CD4-positive, alpha-beta T cell (primary cell): ENCODE measurements at places on chromosomes 3 and 15.
A peak's percentile ranks its signal among the peaks of the same experiment; 100 is the strongest.

DNA sequence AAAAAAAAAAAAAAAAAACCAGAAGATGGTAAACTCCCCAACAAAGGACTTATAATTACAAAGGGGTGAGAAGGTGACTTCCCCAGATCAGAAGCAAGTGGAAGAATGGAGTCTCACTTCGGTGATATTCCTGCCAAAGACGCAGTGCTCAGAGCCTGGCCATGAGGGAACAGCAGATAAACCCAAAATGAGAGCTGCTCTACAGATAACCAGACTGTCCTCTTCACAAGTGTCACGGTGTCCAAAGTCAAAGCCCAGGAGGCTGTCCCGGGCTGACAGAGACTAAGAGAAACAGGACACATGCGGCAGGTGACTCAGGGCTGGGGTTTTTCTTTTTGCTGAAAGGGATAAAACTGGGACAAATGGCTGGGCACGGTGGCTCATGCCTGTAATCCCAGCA lies 48.8 kb downstream of the HMCES start:
- DNase-seq, result no peak
- no peaks in the 10 kb centered on the region for H3K4me1 ChIP-seq
- H3K27me3 ChIP-seq, result no peaks in the 10 kb centered on the region
- no peak overlapping the region for H3K27ac ChIP-seq
- no peaks in the 10 kb centered on the region for H3K36me3 ChIP-seq

- DNase-seq, result no peak
- H3K27me3 ChIP-seq, result no peaks in the 10 kb centered on the region
- no peak overlapping the region for H3K27ac ChIP-seq
- H3K4me1 ChIP-seq, result no peaks in the 10 kb centered on the region
These were observed 496.3 kb downstream of the ROBO2 start for GRCh38 chr3:77536038-77536775.

DNA sequence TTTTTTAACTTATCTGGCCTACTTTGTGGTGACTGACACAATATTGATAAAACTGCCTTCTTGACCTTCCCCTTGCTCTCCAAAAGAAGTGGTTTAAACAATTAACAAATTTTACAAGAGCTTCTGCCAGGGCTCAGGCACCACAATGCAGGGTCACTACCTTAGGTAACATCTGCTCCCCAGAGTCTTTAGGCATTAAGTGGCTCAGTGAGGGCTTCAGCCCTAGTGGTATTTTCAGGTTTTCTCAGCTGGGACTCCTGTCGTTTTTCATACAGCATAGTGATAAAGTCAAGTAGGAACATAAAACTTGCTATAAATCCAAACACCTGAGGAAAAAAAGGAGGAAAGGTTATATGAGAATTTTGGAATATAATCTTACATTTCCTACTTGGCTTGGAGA lies 18.9 kb downstream of the CMTM6 start:
- H3K27me3 ChIP-seq, result no peaks in the 10 kb centered on the region
- no peak overlapping the region for H3K27ac ChIP-seq
- no peak overlapping the region for H3K4me3 ChIP-seq
- H3K4me1 ChIP-seq, result no peaks in the 10 kb centered on the region

GRCh38 chr15:58369261-58369701 lies 62.5 kb upstream of the LIPC start:
- H3K36me3 ChIP-seq, result no peaks in the 10 kb centered on the region
- H3K4me3 ChIP-seq, result no peak overlapping the region
- H3K27ac ChIP-seq, result no peak overlapping the region
- H3K27me3 ChIP-seq, result no peaks in the 10 kb centered on the region
- DNase-seq, result peak; percentile 55

GRCh38 chr3:55483196-55484095 lies 3.7 kb downstream of the WNT5A start:
- peaks cover 64% of the 10 kb centered on the region for H3K27me3 ChIP-seq
- H3K4me1 ChIP-seq, result no peaks in the 10 kb centered on the region
- H3K36me3 ChIP-seq, result no peaks in the 10 kb centered on the region
- DNase-seq, result no peak
- H3K27ac ChIP-seq, result no peak overlapping the region

DNA sequence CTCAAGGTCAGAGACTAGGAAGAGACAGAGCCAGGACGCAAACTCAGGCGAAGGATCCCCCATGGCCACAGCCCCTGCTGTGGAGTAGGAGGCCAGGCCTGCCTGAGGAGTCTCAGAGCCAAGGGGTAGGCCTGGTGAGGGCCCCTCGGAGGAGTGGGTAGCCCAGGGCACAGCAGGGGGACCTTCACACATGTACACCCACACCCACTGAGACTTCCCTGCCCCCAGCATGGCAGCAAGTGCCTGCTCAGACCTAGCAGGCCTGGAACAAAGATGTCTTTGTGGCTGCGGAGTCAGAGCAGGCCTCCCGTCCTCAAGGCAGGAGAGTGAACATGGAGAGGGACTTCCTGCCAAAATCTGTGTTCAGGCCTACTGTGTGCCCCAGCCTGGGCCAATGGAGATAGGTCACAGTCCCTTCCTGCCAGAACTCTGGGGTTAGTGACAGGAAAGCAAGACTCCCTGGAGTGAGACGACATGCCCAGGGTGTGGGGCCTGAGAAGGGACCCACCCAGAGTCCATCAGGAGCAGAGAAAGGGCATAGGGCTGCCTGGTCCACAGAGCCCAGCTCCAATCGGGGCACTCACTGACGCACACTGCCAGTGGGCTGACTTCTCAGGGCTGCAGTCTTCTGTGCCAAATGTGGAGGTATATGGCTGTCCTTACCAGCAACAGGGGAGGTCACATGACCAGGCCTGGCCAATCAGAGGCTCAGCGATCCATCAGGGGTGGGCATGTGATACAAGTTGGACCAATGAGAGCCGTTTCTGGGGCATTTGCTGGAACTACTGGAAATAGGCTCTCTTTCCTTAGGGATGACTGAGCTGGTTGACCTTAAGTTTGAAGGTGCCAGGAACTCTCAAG lies 2.3 kb downstream of the GRIP2 start:
- H3K4me1 ChIP-seq, result no peaks in the 10 kb centered on the region
- H3K27ac ChIP-seq, result no peak overlapping the region
- no peak overlapping the region for H3K4me3 ChIP-seq
- no peak for DNase-seq
- H3K36me3 ChIP-seq, result no peaks in the 10 kb centered on the region

DNA sequence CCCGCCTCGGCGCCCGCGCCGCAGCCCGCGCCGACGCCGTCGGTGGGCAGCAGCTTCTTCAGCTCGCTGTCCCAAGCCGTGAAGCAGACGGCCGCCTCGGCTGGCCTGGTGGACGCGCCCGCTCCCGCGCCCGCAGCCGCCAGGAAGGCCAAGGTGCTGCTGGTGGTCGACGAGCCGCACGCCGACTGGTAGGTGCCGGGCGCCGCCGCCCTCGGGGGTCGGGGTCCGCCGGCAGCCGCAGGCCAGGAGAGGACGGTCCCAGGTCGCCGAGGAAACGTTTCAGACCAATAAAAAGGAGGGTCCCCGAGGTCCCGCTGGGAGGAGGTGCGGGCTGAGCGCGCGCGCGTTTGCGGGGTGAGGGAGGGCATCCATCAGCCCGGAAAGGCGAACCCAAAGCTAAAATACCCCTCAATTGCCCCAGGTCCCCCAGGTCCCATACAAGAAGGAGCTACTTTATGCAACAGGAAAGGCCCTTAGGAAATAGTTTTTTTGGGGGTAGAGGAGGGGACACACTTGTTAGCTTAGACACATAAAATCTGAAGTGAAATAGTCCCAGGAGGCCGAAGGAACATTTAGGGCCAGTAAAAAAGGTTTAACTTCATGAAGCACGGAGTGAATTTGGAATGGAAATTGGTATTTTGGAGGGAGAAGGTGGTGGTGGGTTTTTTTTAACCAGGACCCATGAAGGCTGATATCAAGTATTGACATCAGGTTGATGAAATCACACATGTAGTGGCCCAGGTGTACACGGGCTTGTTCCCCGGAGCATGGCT lies 739 bp downstream of the SYN2 start:
- no peak overlapping the region for H3K27ac ChIP-seq
- no peak overlapping the region for H3K4me3 ChIP-seq
- H3K4me1 ChIP-seq, result peaks cover 11% of the 10 kb centered on the region
- H3K36me3 ChIP-seq, result no peaks in the 10 kb centered on the region

DNA sequence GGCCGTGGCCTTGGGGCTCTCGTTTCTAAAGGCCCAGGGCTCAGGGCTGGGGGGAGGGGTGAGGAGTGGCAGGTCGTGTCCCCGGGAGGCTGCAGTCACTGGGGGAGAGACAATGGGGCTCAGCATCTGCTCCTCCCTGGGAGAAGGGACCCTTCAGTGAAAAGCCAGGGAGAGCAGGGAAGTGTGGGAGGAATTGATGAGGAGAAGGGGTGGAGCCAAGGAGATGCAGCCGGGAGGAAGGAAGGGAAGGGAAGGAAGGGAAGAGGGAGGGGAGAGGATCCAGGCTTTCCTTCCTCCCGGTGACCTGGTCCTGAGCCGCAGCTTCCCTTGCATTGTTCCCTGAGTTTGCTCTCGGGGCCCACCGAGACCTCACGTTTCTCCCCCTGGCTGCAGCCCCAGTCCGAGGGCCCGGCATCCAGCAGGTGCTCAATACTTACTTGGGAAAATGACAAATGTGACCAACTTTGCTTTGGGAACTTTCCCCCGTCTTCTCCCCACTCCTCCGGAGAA lies 1.4 kb upstream of the ZNF710 start:
- no peak overlapping the region for H3K27ac ChIP-seq
- H3K27me3 ChIP-seq, result no peaks in the 10 kb centered on the region
- DNase-seq, result no peak
- H3K4me3 ChIP-seq, result no peak overlapping the region

DNA sequence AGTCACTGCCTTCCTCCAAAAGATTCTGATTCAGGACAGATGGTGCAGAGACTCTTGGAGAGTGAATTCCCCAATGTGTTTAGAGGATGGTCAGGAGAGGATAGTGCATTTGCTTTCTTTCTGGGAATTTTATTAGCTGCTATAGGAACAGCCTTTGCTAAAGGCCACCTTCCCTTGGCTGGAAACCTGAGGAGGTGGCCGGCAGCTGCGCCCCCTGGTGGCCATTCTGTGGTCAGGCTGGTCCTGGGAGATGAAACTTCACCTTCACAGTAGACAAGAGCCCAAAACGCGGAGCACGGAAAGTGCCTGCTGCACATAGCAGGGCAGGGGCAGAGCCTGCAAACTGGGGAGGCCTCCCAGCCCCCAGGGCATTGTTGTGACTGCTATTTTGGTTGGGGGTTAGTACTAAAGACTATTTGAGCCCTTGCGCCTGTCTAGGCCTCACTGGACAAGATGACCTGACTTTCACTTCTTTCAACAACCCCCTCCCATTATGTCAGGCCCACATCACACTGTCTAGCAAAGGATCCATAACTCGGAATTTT lies 34.3 kb downstream of the SEC22C start:
- no peak overlapping the region for H3K27ac ChIP-seq
- peak; percentile 60 for DNase-seq
- no peak overlapping the region for H3K4me3 ChIP-seq
- no peaks in the 10 kb centered on the region for H3K27me3 ChIP-seq

GRCh38 chr15:64894395-64895056 lies 17.2 kb upstream of the ANKDD1A start:
- H3K36me3 ChIP-seq, result no peaks in the 10 kb centered on the region
- DNase-seq, result peak; percentile 85
- H3K27ac ChIP-seq, result peak overlapping the region; percentile 97
- H3K27me3 ChIP-seq, result no peaks in the 10 kb centered on the region

GRCh38 chr3:47909607-47910006 lies 106.6 kb downstream of the MAP4 start:
- peaks cover 22% of the 10 kb centered on the region for H3K36me3 ChIP-seq
- no peak for DNase-seq
- H3K4me1 ChIP-seq, result no peaks in the 10 kb centered on the region
- H3K27ac ChIP-seq, result no peak overlapping the region
- H3K27me3 ChIP-seq, result no peaks in the 10 kb centered on the region

DNA sequence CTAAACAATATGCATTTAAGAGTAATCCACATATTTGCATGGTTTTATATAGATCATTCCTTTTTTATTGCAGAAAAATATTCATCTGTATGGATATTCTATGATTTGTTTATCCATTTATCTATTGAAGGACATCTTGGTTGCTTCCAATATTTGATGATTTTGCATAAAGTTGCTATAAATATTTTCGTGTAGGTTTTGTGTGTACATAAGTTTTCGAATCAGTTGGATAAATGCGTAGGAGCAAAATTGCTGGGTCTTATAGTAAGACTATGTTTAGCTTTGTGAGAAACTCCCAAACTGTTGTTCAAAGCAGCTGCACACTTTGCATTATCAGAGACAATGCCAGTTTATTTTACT lies 971.2 kb downstream of the DIPK2A start:
- no peak for DNase-seq
- no peak overlapping the region for H3K27ac ChIP-seq
- no peaks in the 10 kb centered on the region for H3K4me1 ChIP-seq
- H3K4me3 ChIP-seq, result no peak overlapping the region
- no peaks in the 10 kb centered on the region for H3K36me3 ChIP-seq
- H3K27me3 ChIP-seq, result no peaks in the 10 kb centered on the region

- H3K4me3 ChIP-seq, result no peak overlapping the region
- no peak for DNase-seq
- no peak overlapping the region for H3K27ac ChIP-seq
- no peaks in the 10 kb centered on the region for H3K36me3 ChIP-seq
These were observed 154.7 kb upstream of the GOLIM4 start for GRCh38 chr3:168250415-168250861.

DNA sequence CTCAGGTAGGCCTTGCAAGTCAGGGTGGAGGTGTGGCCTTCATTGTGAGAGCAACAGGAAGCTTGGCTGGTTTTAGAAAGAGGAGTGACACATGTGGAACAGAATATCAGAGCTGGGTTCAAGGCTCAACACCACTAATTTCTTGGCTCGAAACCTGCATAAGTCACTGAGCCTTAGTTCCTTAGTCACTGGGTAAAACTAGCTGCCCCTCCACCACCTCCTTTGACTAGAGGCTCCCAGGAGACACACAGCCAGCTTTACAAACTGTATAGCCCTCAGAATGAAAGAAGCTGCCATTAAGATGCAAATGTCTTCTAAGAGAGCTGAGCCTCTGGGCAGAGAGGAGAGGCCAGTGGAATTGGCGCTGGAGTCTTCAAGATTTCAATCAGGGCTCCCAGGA lies 67.7 kb downstream of the CERS3 start:
- H3K4me1 ChIP-seq, result peaks cover 9% of the 10 kb centered on the region
- H3K27me3 ChIP-seq, result no peaks in the 10 kb centered on the region
- no peak for DNase-seq
- no peak overlapping the region for H3K4me3 ChIP-seq

GRCh38 chr15:54803134-54803808 lies 393.5 kb downstream of the RSL24D1 start:
- H3K27me3 ChIP-seq, result no peaks in the 10 kb centered on the region
- H3K36me3 ChIP-seq, result no peaks in the 10 kb centered on the region
- DNase-seq, result no peak
- no peak overlapping the region for H3K27ac ChIP-seq
- no peaks in the 10 kb centered on the region for H3K4me1 ChIP-seq
- H3K4me3 ChIP-seq, result no peak overlapping the region

GRCh38 chr3:94673876-94674275 lies 611.0 kb downstream of the NSUN3 start:
- no peak overlapping the region for H3K27ac ChIP-seq
- H3K4me1 ChIP-seq, result no peaks in the 10 kb centered on the region
- DNase-seq, result no peak
- H3K27me3 ChIP-seq, result no peaks in the 10 kb centered on the region
- no peaks in the 10 kb centered on the region for H3K36me3 ChIP-seq

- no peak for DNase-seq
- H3K27me3 ChIP-seq, result no peaks in the 10 kb centered on the region
- no peak overlapping the region for H3K27ac ChIP-seq
- H3K36me3 ChIP-seq, result no peaks in the 10 kb centered on the region
- no peaks in the 10 kb centered on the region for H3K4me1 ChIP-seq
These were observed 19.6 kb upstream of the CHMP2B start for GRCh38 chr3:87207460-87207859.

GRCh38 chr3:120569222-120570057 lies 26.7 kb upstream of the NDUFB4 start:
- H3K27me3 ChIP-seq, result no peaks in the 10 kb centered on the region
- DNase-seq, result no peak
- H3K36me3 ChIP-seq, result no peaks in the 10 kb centered on the region
- H3K4me1 ChIP-seq, result no peaks in the 10 kb centered on the region
- H3K27ac ChIP-seq, result no peak overlapping the region
